ENCODE measurements at places on chromosomes 5 and 9. TPM values are rescaled to one million over a fixed set of nuclear protein-coding genes. Genes with fewer than 3 reads are reported as not detected.

CCNO gene
- not detected for polyA plus RNA-seq

CCL21 gene
- 60.4 TPM for polyA plus RNA-seq

CDKN2B gene
- polyA plus RNA-seq: 21.7 TPM

GRCh38 chr5:115963566-115963965 lies 1.3 kb downstream of the LVRN start:
- no peak for DNase-seq

- DNase-seq: no peak
Measured at GRCh38 chr5:37165761-37166160, 83.4 kb downstream of the CPLANE1 start.

DNA sequence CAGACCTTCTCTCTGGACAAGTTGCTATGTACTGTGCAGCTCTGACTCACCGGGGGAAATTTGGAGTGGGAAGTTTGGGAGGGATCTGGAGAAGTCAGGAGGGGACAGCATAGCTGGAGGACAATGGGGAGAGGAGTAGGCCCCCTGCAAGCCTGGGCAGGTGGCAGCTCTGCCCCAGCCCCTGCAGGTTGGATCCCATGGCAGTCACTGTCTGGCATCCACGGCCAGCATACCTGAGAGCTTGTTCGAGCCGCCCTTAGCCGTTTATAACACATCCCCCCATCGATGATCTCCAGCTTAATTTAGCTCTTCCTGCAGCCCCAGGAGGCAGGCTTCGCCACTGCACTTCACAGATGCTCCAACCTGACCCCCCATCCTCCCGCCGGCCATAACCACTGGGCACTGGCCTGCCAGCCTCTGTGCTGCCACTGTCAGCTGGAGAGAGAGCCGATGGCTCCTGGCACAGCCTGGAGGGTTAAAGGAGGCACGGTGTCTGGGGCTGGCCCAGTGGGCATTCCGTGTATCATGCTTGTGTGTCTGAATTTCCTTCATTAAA lies 57.7 kb upstream of the RNU6ATAC start:
- no peak for DNase-seq

- DNase-seq: no peak
Measured at GRCh38 chr9:107547772-107548297, 58.3 kb upstream of the KLF4 start.
